Esophagus mucosa (tissue), 1 donor: ENCODE measurements at places on chromosomes 2 and 18.

GRCh38 chr2:30862054-30862651 lies 54.9 kb upstream of the CAPN13 start:
- peak; percentile 55 for ATAC-seq

- ATAC-seq: no peak
Measured at GRCh38 chr2:204827701-204828590, 282.7 kb downstream of the PARD3B start.

DNA sequence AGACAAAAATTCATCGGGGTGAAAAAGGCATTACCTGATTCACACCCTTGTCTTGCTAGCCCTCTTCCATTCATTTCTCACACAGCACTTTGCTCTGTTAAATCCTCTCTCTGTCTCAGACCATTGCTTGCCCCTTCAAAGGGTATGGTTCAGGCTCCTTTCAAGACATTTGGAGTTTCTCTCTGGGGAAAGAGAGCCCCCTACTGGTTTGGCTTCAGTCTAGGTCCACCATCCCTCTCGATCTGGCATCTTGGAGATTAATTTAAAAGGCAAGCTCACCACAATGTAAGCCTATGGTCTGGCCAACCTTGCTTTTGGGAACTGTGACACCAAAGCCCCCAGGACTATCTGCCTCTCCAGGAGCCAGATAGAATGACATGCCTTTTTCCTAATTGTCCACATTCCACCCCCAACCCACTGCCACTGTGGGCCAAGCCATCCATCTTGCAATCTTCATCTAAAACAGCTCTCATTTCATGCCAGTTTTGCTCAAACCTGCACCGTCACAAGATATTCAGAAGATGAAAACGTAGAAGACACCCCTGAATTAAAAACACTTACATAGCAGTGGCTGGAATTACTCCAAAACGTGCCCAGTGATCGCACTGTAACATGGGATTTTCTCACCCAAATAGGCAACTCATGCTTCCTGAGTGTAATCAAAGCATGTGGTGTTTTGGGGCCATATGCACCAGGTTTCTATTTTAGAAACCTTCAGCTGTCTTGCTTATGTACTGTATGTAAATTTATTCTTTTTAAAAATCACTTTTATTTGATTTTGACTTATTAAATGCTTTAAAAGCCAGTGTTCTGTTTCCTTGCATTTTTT lies 93.9 kb downstream of the FARSB start:
- peak; percentile 68 for ATAC-seq

GRCh38 chr18:34866310-34866709 lies 156.2 kb downstream of the DTNA start:
- no peak for ATAC-seq

DNA sequence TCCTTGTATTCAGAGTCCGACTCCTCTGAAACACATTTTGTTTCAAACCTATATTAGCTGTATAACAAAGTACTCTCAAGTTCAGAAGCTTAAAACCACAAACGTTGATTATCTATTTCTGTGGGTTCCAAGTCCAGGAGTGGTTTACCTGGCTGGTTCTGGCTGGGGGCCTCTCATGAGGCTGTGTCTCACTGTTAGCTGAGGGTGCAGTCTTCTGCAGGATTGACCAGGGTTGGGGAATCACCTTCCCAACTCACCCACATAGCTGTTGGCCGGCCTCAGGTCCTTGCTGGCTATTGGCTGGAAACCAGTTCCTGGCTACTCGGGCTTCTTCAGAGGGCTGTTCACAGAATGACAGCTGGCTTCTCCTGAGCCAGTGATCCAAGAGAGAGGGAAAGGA lies 18.0 kb upstream of the ATIC start:
- ATAC-seq: peak; percentile 55

DNA sequence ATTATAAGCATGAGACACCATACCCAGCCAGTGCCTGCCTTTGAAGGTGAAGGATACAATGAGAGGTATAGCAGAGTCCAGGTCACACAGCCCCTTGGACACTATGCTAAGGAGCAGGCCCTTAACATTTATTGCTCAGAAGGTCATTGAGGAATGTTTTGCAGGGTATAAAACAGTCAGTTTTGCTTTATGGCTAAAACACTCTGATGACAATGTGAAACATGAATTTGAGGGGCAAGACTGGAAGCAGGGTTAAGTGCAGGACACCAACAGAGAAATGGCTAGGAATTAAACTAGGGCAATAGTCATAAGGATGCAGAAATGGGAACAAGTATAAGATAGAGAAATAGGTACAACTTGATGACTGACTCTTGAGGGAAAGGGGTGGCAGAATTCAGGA lies 141.1 kb downstream of the METTL4 start:
- ATAC-seq: no peak

DNA sequence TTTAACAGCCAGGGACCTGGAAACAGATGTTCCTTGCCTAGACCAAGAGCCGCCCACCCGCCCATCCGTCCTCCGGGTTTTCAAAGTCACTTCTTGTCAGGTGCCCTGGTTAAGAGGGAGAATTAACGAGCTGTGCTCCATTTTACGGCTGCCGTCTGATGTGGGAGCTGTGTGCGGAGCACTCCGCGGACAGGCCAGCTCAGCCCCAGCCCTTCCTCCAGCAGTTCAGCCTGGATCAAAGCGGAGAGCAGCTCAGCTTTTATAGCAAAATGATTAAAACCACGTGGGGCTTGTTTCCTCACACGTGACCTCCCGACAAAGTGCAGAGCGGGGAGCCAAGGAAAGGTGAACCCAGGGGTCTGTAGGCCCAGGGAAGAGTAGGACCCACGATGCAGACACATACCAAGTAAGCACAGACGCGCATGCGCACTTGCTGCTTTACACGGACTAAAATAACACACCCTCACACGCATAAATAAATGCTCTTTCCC lies 46.1 kb upstream of the PKDCC start:
- no peak for ATAC-seq

DNA sequence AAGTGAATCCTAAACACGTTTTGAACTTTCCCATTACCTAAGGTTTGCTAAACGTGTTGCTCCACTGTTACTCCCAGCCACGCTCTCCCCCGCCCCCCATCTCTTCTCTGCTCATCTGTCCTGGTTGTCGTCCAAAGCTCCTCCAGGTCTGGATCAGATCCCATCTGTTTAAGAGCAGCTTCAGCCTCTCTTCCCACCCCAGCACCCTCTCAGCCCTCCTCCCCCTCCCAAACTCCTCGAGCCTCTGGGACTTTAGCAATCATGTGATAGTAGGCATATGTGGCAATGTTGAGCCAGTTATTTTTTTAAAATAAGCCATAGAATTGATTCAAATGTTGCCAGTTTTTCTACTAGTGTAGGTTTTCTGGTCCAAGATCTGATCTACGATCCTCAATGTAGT lies 20.0 kb upstream of the LPIN1 start:
- ATAC-seq: no peak
